ENCODE measurements at places on chromosomes 3 and 15.

DNA sequence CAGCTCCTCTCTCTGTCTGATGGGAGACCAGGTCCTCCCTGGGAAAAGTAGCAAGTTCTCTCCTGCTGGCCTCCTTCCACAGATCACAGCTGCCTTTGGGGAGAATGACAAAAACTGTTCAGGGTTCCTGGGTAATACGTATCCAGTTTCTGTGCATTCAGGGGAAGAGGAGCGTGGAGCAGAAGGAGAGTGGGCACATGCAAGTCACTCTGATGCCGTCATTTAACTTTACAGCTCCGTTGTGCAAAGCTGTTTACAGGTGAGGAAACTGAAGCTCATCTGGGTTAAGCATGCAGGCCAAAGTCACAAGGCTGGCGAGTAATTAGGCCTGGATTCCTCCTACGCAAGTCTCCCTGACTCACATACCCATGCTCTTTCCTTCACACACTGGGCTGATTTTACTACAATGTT, 7.5 kb upstream of the TM4SF1 start:
- no peak for DNase-seq

- DNase-seq, result no peak
These were observed 27.9 kb downstream of the ZNF710 start for GRCh38 chr15:90029024-90029423.

GRCh38 chr3:8596321-8597218, 48.0 kb downstream of the SSUH2 start:
- DNase-seq, result peak; percentile 56

DNA sequence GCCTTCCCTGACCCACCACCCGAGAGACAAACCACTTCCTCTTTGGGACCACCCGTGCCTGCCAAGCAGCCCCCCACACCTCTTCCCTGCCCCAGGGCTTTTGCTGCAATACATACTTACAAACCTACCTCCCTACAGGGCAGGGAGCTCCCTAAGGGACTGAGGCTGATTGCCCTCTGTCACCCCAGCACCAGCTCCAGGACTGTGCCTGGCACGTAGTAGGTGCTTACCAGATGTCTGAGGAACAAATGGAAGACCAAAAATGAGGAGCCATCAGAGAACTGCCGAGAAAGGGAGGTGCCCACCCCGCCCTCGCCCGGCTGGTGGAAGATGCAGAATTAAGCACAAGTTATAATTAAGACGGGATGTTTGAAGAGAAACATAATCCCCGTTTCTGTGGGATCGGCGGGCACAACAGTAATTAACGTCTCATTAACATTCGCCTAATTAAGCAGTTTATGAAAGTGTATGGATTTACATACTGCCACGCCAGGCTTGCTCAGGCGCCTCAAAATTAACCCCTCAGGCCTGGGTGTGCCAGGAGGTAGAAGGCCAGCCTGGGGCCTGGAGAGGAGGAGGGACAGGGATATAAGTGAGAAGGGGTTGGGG, 130.1 kb upstream of the LINGO1 start:
- DNase-seq, result no peak

- no peak for DNase-seq
These were observed 46.2 kb downstream of the SLC25A26 start for GRCh38 chr3:66267031-66267430.

DNA sequence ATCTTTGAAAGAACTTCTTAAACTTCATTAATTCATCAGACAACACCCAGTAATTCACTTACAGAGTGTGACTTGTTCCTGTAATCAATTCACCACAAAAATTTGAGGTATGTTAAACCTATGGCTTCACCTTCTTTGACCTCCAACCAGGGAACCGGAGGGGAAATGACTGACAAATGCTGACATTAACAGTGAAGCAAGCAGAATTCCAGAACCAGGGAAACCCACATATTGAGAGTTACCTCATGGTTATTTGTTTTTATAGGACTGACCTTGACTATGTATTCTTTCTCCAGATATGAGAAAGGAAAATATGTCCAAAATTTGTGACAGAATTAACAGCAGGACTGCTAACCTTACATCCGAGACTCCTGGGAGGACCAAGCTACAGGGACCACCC, 2.7 kb downstream of the P3H2 start:
- DNase-seq, result no peak

DNA sequence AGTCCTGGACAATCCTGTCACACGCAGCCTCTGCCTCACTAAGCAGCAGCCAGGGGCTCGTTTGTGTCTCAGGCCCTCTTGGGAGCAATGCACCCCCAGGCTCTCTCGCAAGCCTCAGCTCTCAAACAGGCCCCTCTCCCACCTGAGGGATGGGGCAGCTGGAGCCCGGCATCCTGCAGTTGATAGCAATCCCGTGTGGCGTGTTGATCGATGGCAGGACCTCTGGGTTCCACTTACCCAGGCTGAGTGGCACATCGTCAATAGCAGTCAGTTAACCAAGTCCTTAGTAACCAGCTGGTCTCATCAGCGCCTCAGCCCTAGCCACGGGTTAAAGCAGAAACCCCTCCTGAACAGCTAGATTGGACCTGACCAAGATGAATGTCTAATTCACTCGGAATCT, 36.5 kb upstream of the PLXNA1 start:
- no peak for DNase-seq

DNA sequence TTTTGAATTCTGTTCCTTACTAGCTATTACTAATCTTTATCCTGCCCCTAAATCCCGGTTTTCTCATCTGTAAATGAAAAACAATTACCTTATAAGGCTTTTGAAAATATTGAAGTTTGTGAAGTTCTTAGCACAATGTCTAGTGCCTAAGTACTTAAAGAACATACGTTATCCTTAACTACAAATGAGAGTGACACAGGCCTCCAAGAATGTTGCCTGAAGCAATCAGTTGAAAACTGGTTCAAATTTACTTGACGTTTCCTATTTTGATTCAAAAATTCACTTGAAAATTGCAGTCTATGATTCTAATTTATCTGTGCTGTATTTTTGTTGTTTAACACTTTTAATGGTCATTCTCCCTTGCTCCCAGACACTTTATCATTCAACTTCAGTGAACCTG, 3.2 kb downstream of the SENP7 start:
- no peak for DNase-seq

GRCh38 chr3:183328823-183329222, 75.8 kb downstream of the B3GNT5 start:
- DNase-seq, result no peak

DNA sequence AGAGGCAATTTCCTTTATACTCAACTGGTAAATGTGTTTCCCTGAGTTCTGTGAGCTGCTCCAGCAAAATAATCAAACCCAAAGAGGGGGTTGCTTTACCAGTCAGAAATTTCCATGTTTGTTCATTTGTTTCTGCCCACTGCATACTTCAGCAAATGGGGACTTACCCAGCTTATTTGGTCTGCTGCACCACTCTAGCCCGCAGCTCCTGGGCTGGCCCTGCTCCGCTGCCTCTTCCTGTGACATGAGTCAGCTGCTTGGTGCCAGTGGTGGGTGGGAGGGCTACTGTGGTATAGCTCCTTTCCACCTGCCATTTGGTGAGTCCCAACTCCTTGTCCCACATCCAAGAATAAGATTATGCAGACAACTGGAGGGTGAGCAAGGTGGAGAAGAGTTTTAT, 644.2 kb downstream of the MCTP2 start:
- no peak for DNase-seq

- DNase-seq, result peak; percentile 81
These were observed 875 bp upstream of the NT5DC2 start for GRCh38 chr3:52534281-52535183.

DNA sequence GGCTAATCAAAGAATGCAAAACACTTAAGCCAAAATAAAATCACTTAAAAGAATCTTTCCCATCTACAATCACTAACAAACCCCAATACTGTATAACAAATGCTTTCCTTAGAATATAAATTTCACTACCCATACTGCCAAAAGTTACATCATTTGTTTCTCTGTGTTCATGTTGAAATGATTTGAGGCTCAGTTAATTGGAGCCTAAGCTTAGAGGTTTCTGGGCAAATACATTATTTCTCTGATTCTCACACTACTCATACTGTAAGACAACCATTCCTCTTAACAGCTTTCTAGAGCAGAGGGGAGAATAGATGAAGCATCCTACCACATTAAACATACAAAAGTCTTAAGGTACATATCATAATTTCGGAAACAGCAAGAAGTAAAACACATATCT, 2.1 kb downstream of the RIOX2 start:
- DNase-seq, result no peak

GRCh38 chr3:181700168-181701087, 11.3 kb upstream of the SOX2 start:
- no peak for DNase-seq

GRCh38 chr3:150168698-150169097, 198.0 kb upstream of the PFN2 start:
- DNase-seq, result no peak

DNA sequence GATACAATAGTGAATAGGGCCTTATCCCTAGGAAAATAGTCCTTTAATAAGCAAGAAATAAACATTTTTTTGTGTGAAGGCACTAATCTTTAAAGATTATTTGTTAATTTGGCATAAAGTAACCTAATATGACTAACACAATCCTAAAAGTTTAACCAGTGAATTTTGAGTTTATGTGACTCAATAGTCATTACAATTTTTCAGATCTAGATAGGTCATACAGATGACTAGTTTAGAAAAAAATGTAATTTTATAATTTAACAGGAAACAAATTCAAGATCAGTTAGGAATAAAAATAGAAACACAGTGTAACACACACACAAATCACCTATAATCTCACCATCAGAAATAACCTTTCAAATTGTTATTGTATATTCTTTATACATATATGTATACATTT, 620.7 kb upstream of the ALCAM start:
- no peak for DNase-seq
